Astrocyte (in vitro differentiated cells and primary cell): ENCODE measurements at places on chromosomes 7 and 10. TPM values are rescaled to one million over a fixed set of nuclear protein-coding genes. Genes with fewer than 3 reads are reported as not detected.

CBX3 gene
- 141 and 148 TPM in 2 replicates for total RNA-seq

DNA sequence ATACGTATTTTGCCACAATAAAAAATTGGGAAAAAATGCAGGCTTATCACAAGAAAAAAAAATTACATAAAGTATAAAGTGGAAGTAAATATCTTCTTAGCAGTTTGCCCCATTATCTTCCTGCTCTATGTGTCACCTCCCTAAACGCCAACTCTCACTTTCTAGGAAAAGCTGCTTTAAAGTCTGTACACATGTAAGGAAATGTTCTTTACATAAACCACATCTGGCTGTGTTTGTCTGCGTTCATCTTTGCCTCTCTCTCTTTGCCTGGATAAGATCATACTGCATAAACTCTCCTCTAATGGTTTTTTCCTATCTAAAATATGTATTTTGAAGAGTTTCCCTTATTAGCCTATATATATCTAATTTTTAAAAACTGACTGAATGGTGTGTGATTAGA lies 23.0 kb upstream of the UMAD1 start:
- H3K4me1 ChIP-seq = no peaks in the 10 kb centered on the region
- H3K4me3 ChIP-seq = no peak overlapping the region
- no peaks in the 10 kb centered on the region for H3K27me3 ChIP-seq
- H3K36me3 ChIP-seq = no peaks in the 10 kb centered on the region
- no peak for DNase-seq
- H3K27ac ChIP-seq = no peak overlapping the region

GRCh38 chr10:4391683-4392082 lies 434.3 kb upstream of the AKR1E2 start:
- H3K4me3 ChIP-seq = no peak overlapping the region
- no peaks in the 10 kb centered on the region for H3K36me3 ChIP-seq
- H3K27me3 ChIP-seq = no peaks in the 10 kb centered on the region
- H3K4me1 ChIP-seq = no peaks in the 10 kb centered on the region
- no peak overlapping the region for H3K27ac ChIP-seq

DNA sequence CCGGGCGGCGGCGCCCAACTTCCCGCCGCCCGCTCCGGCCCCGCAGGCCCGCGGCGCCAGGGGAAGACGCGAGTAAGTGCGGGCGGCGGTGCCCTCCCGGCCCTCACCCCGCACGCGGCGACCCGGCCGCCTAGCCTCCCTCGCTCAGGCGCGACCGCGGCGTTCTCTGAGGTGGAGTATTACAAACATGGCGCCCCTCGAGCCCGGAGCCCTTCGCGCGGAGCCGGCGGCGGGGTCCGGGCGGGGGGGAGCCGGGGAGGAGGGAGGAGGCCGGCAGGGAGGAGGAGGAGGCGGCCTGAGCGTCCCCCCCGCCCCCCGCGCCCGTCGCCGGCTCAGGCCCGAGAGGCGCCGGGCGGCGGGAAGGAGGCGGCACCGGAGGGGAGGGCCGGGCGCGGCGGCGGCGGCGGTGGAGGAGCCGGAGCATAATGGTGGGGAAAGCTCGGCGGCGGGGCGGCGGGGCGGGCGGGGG lies at the start of gene ZMYND11:
Gene ZMYND11 (plus strand): TSS at position 324 of the 469 bp plus-strand sequence. CDS start 44,558 bp downstream, outside the sequence.
- no peaks in the 10 kb centered on the region for H3K36me3 ChIP-seq
- H3K4me1 ChIP-seq = peaks cover 40% of the 10 kb centered on the region
- H3K27ac ChIP-seq = peak within 1 kb of the TSS; percentile 86
- no peaks in the 10 kb centered on the region for H3K27me3 ChIP-seq
- peak within 1 kb of the TSS; percentile 81 for H3K4me3 ChIP-seq

DNA sequence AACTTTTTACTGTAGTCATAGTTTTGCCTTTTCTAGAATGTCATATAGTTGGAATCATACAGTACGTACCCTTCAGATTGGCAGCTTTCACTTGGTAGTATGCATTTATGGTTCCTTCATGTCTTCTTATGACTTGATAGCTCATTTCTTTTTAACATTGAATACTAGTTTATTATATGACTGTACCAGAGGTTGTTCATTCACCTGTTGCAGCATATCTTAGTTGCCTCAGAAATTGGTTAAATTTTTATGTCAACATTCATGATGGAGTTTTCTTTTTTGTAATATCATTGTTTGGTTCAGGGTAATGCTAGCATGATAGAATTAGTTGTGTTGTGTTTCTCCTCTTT lies 94.8 kb upstream of the CDK13 start:
- no peaks in the 10 kb centered on the region for H3K36me3 ChIP-seq
- H3K27ac ChIP-seq = no peak overlapping the region
- no peaks in the 10 kb centered on the region for H3K27me3 ChIP-seq
- DNase-seq = no peak
- H3K4me1 ChIP-seq = no peaks in the 10 kb centered on the region

ZNF786 gene
- total RNA-seq = 7.8 and 9.9 TPM in 2 replicates
